ENCODE measurements at places on chromosomes 2 and 18.

- no peak for DNase-seq
These were observed 22.0 kb downstream of the DOCK10 start for GRCh38 chr2:225020168-225020849.

- DNase-seq = no peak
These were observed 98.3 kb upstream of the HDAC4 start for GRCh38 chr2:239498981-239499634.

DNA sequence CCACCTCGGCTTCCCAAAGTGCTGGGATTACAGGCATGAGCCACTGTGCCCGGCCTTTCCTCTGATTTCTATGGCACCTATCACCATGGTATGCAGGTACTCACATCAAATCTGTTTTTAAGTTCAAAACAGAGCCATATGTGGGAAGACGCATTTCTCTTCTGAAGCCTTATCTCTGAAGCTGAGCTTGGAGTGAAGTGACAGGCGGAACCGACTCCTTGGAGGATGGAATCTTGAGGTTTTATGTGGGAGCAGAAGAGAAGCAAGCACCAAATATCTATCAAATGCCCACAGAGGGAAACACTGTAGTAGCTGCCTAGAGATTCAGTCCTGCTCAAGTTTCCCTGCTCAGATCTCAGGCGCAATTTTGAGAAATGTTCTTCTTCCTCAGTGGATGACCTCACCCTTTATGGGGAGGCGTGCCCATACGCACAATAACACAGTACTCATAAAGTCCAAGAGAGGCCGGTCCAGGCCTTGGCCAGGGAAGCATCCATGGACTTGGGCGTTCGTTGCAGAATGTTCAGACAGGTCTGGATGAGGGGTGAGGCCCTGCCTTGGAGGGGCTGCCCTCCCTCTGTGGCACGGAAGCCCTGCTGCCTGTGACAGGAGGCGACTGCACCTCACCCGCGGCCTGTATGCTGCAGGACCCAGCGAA is 67.9 kb downstream of the HNRNPLL start:
- DNase-seq = no peak

DNA sequence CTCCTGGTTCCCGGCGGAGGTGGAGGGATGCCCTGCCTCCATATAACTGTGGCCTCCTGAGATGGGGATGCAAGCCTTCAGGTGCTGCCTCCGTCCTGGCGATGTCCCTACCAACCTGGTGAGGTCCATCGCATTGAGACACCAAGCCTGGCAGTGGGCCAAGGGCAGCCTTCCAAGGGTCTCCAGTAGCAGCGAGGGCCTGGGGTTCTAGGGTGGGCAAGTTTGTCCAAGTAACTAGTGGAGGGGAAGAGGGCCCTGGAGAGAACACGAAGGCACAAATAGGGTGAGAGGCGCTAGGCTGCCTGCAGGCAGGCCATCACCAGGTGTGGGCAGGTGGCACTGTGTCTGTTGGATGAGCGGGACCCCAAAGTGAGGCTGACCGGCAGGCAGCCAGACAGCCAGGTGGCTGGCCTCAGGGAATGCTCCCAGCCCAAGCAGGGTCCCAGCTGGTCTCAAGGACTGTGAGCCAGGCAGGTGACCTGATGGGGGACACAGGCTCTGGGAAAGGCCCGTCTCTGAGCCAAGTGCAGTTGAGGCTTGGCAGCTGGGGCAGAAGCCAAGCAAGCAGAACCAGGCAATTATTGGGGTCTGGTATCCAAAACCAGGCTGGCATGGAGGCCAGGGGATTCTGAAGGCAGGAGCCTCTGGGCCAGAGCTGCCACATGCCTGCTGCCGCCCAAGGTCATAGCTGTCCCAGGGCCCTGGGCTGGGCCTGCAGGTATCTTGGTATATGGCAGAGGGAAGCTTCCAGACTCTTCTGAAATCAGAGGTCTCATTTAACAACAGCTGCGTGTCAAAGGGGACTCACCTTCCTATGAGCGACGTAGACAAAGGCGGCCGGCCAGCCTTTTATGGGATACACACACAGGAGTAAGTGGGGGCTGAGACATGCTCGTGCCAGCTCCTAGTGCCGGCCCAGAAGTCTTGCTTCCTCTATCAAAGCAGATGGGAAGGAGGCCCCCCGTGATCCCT is 23.4 kb downstream of the RAMP1 start:
- DNase-seq = no peak

DNA sequence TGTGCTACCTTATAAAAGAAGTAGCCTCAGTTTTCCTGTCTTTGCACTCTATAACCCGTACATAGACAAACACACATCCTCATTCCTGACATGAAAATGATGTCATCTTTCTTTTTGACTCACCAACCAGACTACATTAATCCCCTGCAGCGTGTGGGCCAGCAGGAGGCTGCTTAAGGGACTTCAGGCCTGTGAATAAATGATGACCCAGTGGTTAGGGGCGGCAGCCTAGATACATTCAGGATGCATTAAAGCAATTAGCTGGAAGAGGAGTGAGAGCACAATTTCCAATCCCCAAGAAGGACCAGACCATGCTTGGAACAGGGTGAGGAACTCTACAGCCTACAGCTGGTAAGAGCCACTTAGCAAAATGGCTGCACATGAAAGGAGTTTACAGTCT is 57.3 kb upstream of the KLF7 start:
- DNase-seq = peak; percentile 18

Data from cerebellar cortex (tissue), 1 donor.